Thoracic aorta (tissue), 2 donors: ENCODE measurements at places on chromosomes 6 and 20. TPM values are rescaled to one million over a fixed set of nuclear protein-coding genes. Genes with fewer than 3 reads are reported as not detected.

GRCh38 chr20:53708129-53708968 lies 114.7 kb upstream of the ZNF217 start:
- DNase-seq = no peak

- DNase-seq = no peak
These were observed 33.8 kb downstream of the FKBP5 start for GRCh38 chr6:35654883-35655282.

DNA sequence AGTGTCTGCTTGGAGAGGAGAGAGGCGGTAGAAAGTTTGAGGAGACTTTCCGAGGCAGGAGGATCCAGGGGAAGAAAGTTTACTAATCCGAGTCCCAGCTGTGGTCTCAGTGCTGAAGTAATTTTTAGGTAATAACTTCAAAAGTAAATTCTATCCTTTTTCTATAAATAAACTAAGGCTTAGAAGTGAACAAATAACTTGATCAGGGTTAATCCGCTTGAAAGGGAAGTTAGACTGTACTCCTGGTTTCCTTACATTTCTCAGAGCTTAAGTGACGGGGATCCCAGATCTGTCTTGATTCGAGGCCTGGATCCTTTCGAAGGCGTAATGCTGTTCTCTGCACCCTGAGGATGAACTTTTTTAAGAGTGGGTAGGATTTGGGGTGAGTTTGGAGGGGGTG lies 2.6 kb downstream of the STK35 start:
- no peak for DNase-seq

GRCh38 chr6:169858293-169858934 lies 107.0 kb downstream of the ERMARD start:
- DNase-seq = no peak

The PRPH2 gene
- not detected for total RNA-seq

The AGER gene
- 3.8 TPM for total RNA-seq

The DAAM2 gene
- total RNA-seq = 61.5 TPM

The RTF2 gene
- 70.9 TPM for total RNA-seq
